ENCODE measurements at places on chromosomes 2 and 18.
A peak's percentile ranks its signal among the peaks of the same experiment; 100 is the strongest.

DNA sequence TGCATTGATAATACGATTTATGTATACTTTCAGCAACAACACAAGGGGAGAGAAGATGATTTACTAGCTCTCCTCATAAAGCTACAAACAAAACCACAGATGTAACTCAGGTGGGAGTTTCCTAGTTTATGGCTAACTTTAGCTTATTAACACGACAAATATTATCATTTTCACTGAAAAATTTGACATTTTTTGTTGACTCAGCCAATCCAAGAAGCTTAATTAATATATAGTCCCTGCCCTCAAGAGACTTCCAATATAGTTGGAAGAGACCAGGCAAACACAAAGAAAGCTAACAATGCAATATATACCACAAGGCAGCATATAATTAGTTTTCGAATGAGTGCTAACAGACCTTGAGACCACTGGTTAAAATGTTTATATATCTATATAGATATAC is 775 bp downstream of the WDR12 start:
- no peak for DNase-seq

DNA sequence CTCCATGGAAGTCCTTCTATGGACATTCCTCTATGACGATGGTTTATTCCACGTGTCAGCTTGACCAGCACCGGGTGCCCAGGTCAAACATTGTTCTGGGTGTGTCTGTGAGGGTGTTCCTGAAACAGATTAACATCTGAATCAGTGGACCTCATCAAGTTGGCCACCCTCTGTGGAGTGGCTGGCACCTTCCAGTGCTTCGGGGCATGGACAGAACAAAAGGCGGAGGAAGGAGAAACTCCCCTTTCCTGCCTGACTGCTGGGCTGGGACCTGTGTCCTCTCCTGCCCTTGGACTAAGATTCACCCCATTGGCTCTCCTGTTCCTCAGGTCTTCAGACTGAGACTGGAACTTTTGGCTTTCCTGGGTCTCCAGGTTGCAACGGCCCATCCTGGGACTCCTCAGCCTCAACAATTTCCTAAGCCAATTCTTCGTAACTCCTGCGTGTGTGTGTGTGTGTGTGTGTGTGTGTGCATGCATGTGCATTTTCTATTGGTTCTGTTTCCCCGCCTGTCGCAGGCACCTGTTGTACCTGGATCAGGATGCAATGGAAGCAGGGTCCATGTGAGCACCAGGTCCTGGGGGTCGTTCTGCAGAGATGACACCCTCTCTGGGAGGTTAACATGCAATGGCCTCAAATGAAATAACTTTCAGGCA is 357.2 kb upstream of the SALL3 start:
- DNase-seq = no peak

GRCh38 chr2:95023222-95023597 is 2.3 kb upstream of the MAL start:
- no peak for DNase-seq

- DNase-seq = no peak
Observed at GRCh38 chr2:196177124-196177523, 5.7 kb upstream of the STK17B start.

DNA sequence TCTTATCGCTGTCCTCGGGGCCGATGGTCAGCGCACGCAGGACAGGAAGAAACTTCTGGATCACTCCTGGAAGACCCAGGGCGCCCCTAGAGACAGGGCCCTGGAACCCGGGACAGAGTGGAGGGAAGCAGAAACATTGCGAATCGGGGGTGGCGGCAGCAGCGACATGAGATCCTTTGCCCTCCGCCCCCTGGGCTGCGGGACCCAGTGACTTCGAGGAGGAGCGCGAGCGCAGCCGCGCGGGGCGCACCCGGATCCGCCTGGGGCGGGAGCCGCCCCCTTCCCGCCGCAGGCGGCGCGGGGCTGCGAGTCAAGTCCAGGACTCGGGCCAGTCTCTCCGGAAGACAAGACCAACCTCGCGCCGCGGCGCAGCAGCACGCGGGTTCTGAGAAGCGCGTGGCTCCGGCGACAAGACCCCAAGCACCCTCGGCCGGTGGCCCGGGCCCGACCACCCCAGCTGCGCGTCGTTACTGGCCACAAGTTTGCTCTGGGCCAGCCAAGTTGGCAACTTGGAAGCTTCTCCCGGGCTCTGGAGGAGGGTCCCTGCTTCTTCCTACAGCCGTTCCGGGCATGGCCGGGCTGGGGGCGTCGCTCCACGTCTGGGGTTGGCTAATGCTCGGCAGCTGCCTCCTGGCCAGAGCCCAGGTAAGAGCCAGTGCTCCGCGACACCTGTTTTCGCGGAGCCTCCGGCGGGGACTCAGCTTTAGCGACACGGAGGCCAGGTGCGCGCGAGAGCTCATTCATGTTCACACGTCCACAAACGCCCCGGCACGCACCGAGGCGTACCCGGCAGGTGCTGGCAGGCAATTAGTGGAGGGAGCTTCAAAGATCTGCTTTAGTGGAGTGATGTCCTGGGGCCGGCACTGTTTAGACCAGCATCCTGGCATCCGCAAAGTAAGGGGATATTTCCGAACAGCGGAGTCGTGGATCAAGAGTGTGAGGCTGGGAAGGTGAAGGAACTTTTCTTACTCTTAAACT is at the start of gene PTH2R:
PTH2R (plus strand) TSS at position 319 of the 978 bp plus-strand sequence; CDS start at position 571, 252 bp downstream.
- no peak for DNase-seq

GRCh38 chr2:191703079-191703725 is 25.3 kb downstream of the NABP1 start:
- no peak for DNase-seq

GRCh38 chr2:172751564-172751963 is 15.9 kb downstream of the RAPGEF4 start:
- no peak for DNase-seq

- DNase-seq = no peak
Observed at GRCh38 chr2:129906861-129907235, 72.6 kb upstream of the RAB6C start.

DNA sequence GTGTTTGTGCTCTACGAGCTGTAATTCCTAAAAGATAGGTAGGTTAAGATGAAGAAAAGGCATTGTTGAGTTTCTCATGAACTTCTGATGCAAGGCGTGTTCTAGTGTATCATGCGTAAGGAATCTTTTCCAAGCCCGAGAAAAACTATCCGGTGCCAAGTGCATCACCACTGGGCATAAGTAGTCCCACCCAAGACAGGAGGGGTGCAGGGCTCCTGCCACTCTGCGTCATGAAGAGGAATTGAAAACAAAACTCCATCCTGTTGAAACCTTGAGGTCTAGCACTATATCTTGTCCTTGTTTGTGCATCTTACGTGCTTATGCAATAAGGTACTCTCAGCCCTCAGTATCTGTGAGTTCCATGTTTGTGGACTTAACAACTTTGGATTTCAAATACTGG is 45.7 kb downstream of the RAB31 start:
- no peak for DNase-seq

DNA sequence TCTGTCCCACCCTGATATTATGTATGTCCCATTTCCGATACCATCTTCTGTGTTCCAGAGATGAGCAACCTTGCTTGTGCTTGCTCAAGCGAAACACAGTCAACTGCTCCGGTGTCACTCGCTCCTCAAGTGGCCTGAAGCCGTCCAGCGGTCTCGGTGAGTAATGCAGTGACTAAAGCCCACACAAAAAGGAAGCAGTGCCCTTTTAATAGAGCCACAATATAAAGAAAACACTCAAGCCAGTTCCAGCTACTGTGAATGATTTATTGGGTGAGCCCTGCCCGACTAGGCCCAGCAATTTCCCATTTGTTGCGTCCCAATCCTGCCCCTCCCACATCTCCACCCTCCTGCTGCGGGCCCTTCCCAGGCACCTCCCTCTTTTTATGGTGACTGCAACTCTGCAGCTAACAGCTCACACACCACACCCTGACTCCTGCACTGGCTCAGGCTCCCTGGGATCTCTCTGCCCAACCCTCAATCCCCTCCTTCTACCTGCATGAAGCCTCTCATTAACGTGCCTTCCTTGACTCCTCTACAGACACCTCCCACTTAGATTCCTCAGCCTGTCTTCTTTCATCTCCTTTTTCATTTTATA is 44.2 kb upstream of the DSC1 start:
- no peak for DNase-seq

DNA sequence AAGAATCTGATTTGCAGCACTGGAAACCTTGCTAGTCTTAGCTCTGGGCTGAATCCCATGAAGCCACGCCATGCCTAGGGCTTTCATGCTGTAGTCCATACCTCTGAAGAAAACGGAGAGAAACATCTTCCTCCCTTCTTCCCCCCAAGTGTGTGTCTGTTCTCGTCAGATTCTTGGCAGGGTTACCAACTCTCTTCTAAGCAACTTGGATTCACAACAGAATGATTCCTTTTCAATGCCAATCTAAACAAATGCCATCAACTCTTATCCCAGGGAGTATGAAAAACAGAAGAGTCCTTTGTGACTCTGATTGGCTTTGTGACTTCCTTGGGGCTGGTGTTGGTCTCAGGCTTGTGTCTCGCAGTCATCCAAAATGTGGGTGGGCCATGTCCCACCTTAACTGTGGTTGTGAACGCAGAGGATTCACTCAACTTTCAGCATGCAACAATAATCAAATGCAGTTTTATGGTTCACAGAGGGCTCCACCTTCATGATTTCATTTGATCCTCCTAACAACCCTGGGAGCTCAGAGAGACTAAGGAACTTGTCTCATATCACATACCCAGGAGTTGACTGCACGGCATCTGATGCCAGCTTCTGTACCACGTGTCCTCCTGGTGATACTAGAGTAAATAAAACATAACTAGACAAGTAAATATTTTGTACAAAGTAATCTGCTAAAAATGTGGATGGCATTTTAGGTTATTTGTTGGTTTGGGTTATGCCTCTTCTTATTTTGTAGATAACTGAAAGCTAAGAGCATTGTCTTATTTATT is 186.0 kb upstream of the TNP1 start:
- no peak for DNase-seq

DNA sequence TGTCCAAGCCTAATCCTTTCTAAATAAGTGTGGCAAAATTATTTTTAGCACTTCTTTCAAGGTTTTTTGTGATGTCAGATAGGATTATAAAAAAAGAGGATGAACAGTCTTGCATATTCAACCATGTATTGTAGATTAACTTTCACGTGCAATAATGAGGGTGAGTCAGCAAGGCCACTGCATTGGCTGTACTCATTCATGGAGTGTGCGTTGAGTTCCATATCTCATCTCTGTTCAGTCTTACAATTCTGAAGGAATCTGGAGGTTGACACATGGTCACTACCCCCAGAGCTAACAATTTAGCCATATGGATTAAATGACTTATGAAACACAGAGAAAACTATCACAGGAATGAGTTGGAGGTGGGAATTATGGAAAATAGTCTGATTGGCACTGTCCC is 810.5 kb downstream of the SLC4A3 start:
- no peak for DNase-seq

GRCh38 chr2:50863218-50863617 is 168.7 kb downstream of the NRXN1 start:
- no peak for DNase-seq

DNA sequence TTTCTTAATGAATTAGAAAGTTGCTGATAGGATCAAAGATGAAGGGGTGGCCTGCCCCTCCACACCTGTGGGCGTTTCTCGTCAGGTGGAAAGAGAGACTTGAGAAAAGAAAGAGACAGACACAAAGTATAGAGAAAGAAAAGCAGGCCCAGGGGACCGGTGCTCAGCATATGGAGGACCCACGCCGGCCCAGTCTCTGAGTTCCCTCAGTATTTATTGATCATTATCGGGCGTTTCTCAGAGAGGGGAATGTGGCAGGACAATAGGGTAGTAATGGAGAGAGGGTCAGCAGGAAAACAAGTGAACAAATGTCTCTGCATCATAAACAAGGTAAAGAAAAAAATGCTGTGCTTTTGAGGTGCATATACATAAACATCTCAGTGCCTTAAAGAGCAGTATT is 144.3 kb downstream of the CCDC102B start:
- DNase-seq = no peak

- DNase-seq = peak; percentile 9
Observed at GRCh38 chr18:29651122-29651680, 1391.3 kb downstream of the DSC3 start.

GRCh38 chr2:63364866-63365265 is 223.4 kb downstream of the WDPCP start:
- DNase-seq = no peak

GRCh38 chr2:118929059-118929458 is 12.9 kb upstream of the MARCO start:
- no peak for DNase-seq

DNA sequence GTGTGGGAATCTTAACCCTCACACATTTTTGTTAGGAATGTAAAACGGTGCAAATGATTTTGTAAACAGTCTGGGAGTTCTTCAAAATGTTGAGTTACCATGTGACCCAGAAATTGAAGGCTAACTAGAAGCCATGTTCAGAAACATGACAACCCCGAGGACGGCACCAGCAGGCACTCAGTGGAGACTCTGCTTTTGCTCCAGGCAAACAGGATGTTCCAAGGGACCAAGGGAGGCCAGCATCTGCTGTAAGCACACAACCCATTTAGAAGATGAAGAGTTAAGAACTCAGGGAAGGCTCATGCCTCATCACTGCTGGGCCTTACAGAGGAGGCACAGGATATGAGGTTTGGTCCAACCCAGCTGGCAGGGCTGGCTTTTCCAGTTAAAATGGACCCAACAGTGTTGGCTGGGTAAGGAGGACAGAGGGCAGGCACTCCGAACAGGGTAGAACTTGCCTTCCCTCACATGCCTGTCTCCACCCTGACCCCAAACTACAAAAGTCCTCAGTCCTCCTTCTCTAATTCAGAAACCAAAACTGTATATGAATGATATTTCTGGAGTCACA is 23.6 kb downstream of the PARD6G start:
- no peak for DNase-seq

- no peak for DNase-seq
Observed at GRCh38 chr18:48004577-48004976, 74.1 kb upstream of the SMAD2 start.

DNA sequence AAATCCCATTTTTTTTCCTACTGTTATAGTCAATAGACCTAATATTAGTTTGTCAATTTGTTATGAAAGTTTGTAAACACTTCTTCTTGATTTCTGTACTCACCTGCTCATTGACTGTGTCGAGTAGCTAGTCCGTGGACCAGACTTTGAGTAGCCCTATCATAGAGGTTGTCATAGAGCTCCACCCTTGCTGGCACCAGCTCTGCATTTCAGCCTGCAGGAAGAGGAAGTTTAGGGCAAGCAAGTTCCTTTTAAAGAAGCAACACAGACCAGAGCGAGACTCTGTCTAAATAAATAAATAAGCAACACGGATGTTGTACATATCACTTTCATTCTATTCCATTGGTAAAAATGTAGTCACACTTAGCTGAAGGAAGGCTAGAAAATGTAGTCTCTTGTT is 74.0 kb downstream of the MCFD2 start:
- DNase-seq = no peak

DNA sequence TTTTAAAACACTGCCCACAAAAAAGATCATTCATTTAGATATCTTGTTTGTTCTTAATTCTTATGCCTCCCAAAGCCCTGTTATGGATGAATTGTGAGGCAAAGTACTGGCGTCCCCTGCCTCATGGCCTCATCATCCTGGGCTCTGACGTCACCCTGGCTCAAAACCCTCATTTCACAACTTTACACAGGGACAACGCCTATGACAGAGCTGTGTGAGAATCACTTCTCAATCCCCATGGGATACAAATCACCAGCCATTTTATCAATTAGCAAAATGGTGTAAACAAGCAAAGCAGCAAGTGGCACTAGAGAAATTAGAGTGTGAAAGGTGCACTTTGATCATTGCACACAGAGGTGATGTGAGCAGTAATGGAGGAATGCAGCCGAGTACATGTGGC is 16.6 kb downstream of the FHOD3 start:
- no peak for DNase-seq

- DNase-seq = no peak
Observed at GRCh38 chr18:45317948-45318640, 297.2 kb upstream of the SLC14A2 start.

- DNase-seq = no peak
Observed at GRCh38 chr2:118989481-118989880, 47.5 kb downstream of the MARCO start.

- DNase-seq = no peak
Observed at GRCh38 chr2:20107352-20107751, 55.9 kb upstream of the LAPTM4A start.

Measured in AG04449 (cell line).